Activated CD8-positive, alpha-beta T cell treated with anti-CD3 and anti-CD28 coated beads, Interleukin-2, amount 10 ng/mL, durations not matched to agents 7 days and 5 days (primary cell): ENCODE measurements at places on chromosomes 5 and 9.
A peak's percentile ranks its signal among the peaks of the same experiment; 100 is the strongest.

DNA sequence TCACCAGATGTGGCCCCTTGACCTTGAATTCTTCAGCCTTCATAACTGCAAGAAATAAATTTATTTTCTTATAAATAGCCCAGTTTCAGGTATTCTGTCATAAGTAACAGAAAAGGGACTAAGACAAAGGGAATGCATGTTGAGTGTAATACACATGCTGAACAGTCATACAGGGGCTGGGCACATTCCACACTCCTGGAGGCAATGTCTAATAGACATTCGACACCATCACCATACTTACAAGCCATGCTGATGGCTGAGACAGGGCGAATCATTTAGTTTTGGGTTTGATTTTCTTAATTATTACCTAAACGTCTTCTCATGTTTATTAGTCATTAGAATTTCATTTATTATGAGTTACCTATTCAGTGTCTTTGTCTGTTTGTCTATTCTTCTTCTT lies 68.5 kb downstream of the TENT4A start:
- DNase-seq, result no peak

GRCh38 chr5:142356716-142357468 lies 32.1 kb upstream of the SPRY4 start:
- DNase-seq, result peak; percentile 93

DNA sequence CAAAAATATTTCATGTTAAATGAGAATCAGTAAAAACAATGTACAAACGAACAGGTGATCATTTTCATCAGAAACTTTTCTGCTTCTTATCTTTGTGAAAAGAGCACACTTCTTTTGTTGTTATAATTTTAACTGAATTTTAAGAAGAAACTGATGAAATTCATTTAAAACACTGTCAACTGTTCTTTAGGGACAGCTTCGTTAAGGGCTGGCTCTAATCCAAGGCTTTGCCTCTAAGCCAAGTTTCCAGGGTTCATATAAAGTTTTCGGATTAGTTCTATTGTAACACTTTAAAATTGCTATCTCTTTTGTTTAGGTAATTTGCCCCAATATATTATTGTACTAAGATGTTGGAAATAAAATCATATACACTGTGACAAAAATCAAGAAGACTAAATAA lies 559.2 kb downstream of the TUSC1 start:
- DNase-seq, result no peak

DNA sequence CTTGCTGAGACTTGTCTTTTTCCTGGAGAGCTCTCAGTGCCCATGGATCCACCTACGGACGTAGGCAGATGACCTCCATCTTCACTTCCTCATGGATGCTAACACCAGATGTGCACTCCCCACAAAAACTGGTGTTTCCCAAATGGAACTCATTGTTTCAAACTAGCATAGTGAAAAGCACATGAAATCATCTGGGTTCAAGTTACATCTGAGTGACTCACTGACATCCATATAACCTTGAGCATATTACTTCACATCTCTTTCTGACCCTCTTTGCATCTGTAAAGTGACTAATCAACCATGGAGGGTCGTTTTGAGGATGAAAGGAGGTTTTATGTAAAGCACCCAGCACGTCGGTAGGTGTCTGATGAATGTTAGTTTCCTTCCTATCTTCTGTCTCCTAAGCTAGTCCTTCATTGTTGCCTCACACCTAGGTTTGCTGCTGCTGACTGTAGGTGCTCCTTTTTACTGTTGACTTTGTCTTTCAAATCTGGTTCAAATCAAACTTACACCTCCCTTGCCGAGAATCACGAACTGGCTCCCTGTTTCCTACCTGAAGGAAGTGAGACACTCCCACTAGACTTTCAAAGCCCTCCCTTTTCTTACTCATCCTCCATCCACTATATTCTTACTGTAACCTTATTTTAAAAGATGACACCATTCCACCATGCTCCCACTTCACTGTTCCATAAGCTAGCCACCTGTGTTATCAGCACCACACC lies 10.3 kb downstream of the OCLN start:
- no peak for DNase-seq

- no peak for DNase-seq
Observed at GRCh38 chr5:152097128-152097527, 172.5 kb upstream of the GLRA1 start.

- DNase-seq, result no peak
Observed at GRCh38 chr5:109743041-109743531, 53.4 kb downstream of the MAN2A1 start.

DNA sequence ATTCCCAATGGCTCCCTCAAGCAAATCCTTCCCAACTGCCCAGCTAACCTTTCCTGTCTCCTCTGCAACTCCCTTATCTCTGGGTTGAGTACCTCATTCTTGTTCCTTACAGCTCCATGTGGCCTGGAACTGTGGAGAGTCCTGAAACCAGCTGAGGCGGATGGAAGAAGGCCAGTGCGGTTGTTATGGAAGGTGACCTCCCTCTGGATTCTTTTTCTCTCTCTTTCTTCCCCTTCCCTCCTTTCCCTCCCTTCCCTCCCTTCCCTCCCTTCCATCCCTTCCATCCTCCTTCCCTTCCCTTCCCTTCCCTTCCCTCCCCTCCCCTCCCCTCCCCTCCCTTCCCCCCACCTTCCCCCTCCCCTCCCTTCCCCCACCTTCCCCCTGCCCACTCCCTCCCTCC lies 45.1 kb downstream of the IL31RA start:
- DNase-seq, result no peak

- DNase-seq, result no peak
Observed at GRCh38 chr9:1400983-1401382, 350.8 kb downstream of the DMRT2 start.

DNA sequence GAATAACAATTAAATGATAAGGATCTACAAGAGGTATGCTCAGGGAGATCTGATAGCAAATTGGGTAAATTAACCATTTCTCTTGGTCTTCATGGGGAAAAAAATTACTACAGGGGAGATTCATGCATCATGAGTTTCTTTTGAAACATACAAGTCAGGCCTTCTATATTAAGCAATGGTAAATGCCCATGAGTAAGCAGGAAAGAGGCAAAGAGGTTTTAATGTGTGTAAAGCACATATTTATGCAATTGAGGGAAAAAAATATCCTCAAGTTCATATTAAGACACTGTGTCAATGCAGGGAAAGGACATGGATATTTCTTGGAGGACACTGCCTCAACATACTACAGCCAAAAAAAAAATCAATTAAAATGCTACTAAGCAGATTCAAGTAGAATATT lies 73.4 kb upstream of the NR4A3 start:
- DNase-seq, result no peak

- DNase-seq, result no peak
Observed at GRCh38 chr9:137171149-137171900, 531 bp downstream of the TMEM210 start.

GRCh38 chr5:62547945-62548630 lies 30.5 kb upstream of the LRRC70 start:
- no peak for DNase-seq

DNA sequence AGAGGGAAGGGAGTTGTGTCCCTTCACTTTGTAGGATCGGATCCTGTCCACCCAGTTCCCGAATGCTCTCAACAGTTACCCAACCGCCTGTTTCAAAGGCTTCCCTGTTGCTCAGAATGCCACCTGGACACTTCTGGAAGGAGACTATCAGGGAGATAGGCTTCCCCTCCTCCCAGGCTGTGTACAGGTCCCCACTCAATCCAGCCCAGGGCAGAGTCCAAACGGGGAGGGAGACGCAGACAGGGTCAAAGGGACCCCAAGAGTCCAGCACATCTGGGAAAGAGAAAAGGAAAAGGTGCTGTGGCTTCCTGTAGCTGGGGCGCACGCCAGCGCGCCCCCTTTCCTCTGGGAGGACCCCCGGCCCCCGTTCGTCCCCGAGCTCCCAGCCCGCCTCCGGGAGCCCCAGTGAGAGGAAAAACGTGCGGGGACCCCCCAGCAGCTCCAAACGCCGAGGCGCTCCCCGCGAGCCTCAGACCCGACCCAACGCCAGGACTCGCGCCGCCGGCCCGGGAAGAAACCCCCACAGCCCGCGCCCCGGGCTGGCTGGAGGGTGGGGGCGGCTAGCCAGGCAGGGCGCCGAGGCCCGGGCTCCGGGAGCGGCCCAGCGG lies 640 bp downstream of the SURF4 start:
- DNase-seq, result peak; percentile 36

DNA sequence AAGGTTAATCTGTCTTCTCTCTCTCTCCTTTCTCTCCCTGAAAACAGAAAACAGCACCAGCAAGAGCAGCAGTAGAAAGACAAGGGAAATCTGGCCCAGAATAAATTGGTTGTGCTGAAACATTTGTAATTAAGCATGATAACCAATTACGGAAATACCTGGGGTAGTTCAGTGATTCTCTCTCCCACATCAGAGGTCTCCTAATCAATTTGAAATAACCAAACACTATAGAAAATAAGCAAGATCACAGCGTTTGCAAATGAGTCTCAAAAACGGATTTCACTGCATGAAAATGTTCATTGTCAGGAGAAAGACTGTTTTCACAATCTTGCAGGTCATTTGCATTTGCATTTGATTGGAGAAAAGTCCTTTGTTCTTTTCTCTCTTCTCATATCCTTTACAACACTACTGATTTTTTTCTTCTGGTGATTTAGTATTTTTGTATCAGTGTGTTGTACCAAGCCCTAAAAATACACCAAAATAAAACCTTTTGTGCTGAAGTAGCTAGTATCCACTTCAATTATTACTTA lies 36.8 kb upstream of the CDH6 start:
- DNase-seq, result no peak

DNA sequence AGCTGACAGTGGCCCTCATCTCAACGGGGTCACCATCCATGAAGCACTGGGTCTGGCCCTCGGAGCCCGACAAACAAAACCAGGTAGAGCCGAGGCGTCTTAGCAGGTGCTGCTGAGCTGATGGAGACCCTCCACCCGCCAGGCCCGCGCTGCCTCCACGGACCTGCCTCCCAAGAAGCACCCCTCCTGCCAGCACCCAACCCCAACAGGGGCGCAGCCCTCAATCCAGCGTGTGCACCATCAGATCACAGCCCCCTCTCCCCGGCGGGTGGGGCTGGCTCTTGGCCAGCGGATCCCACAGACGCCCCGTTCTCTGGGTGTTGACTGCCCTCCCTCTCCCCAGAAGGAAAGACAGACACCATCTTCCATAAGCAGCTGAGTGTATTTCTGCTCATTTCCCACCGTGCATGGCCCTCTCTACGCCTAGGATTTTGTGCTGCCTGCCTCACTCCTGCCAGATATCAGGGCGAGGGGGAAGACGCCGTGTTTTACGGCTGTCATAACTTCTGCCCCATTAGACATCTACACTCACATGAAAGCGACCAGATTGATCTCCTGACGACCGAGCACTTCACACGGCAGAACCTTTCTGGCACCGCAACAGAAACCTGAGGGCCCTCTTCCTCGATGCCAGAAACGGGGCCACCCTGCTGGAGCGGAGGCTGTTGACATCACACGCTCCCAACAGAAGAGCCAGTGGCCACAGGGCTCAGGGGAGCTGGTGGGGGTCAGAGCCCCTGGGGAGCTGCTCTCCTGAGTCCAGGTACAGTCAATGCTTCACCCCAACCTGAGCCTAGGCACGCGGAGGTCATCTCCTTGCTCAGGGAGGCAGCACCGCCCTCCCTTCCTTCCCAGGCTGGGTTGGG lies 12.4 kb downstream of the NACC2 start:
- DNase-seq, result no peak

GRCh38 chr5:158773161-158773560 lies 326.6 kb downstream of the EBF1 start:
- DNase-seq, result no peak

DNA sequence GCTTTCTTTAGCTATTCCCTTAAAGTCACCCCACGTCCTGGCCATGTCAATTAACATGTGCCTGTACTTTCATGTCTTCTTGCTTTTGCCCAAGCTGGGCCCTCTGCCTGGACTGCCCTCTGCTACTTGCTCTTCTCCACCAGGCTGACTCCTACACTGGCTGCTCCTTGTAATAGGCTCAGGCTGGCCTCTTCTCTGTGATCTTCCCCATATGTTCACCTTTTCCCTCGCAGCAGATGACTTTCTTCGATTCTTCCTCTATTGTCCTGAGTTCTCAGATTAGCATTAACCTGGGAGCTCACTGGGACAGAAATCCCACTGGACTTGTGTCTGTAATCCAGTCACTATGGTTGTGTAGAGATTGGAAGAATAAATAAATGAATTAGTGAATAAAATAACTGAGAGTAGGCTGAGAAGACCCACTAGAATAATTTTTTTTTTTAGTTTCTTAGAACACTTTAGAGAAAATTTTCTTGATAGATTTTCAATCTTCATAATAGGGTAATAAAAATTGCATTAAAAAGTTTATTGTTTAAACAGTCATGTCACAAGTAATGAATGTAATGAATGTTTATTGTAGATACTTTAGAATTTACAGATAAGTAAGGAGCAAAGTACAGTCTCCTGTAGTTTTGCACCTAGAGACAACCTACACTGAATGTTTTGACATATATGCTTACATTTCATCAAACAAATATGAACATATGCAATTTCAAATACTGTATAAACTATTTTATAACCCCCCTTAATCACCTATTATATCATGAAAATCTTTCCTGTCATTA lies 47.4 kb upstream of the TNFSF15 start:
- DNase-seq, result no peak

DNA sequence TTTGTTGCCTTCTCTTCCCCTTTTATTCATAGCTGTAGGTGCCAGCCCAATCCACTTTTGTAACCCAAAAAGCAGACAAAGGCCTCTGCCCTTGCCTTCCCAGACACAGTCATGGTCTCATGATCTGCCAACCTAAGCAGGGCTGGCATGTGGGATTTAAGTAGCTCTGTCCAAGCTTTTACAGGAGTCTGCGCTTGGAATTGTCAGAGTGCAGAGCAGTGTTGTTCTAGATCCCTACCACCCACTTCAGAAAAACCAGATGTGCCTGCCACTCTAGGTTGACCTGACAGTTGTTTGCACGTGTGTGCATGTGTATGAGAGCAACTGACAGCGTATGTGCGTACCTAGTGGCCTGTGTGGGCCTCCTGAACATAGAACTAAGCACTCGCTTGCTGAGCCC lies 87.8 kb upstream of the SPRY4 start:
- no peak for DNase-seq

DNA sequence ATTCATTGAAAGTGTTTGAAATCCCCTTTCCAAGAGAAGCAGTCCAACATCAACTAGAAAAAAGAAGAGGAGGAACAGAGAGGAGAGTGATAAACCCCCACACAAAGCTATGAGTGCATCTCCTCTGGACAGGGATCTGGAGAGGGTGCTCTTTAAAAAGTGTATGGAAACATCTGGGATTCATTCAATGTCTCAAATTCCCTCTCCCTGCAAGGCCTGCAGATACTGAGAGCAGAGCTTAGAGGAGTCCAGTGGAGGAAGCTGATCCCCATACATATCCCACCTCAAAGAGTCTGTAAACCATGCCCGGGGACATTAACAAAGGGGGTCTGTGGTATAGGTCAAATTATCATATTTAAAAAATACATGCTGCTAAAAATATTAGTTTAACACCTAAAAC lies 2.2 kb downstream of the SPOCK1 start:
- no peak for DNase-seq
